ENCODE measurements at places on chromosomes 6 and 20. TPM values are rescaled to one million over a fixed set of nuclear protein-coding genes. Genes with fewer than 3 reads are reported as not detected.

The TCP11 gene
- 0.31 TPM for total RNA-seq

The C20orf204 gene
- 1.2 TPM for total RNA-seq

The SRSF3 gene
- total RNA-seq = 202 TPM

The ATAT1 gene
- total RNA-seq = 38.4 TPM

The KCNB1 gene
- 5.8 TPM for total RNA-seq

The ANKS1A gene
- total RNA-seq = 11.4 TPM

The POPDC3 gene
- not detected for total RNA-seq

The MDC1 gene
- total RNA-seq = 12.5 TPM
